ENCODE measurements at places on chromosomes 1 and 21. TPM values are rescaled to one million over a fixed set of nuclear protein-coding genes. Genes with fewer than 3 reads are reported as not detected.

GRCh38 chr1:25360596-25361581 lies 22.8 kb downstream of the TMEM50A start:
- no peak for DNase-seq
- no peak overlapping the region for H3K27ac ChIP-seq
- peaks cover 50% of the 10 kb centered on the region for H3K36me3 ChIP-seq
- no peaks in the 10 kb centered on the region for H3K4me1 ChIP-seq
- no peak overlapping the region for H3K4me3 ChIP-seq

ZSWIM5 gene
- total RNA-seq, result 2.5 TPM

- no peaks in the 10 kb centered on the region for H3K27me3 ChIP-seq
- no peak for DNase-seq
- H3K4me1 ChIP-seq, result no peaks in the 10 kb centered on the region
- no peak overlapping the region for H3K27ac ChIP-seq
These were observed 252.2 kb upstream of the ADAMTS5 start for GRCh38 chr21:27219068-27219467.

- H3K27ac ChIP-seq, result no peak overlapping the region
- no peak overlapping the region for H3K4me3 ChIP-seq
- no peak for DNase-seq
- peaks cover 5% of the 10 kb centered on the region for H3K4me1 ChIP-seq
These were observed 5.8 kb upstream of the DDX59 start for GRCh38 chr1:200675588-200675852.

- no peak overlapping the region for H3K4me3 ChIP-seq
- H3K4me1 ChIP-seq, result no peaks in the 10 kb centered on the region
- no peaks in the 10 kb centered on the region for H3K36me3 ChIP-seq
- H3K27ac ChIP-seq, result no peak overlapping the region
These were observed 765.6 kb upstream of the B3GALT2 start for GRCh38 chr1:193951984-193952383.

All from T-cell (primary cell).